ENCODE measurements at places on chromosomes 2 and 18. TPM values are rescaled to one million over a fixed set of nuclear protein-coding genes. Genes with fewer than 3 reads are reported as not detected.

- DNase-seq = no peak
- H3K36me3 ChIP-seq = no peaks in the 10 kb centered on the region
- no peak overlapping the region for H3K27ac ChIP-seq
- no peaks in the 10 kb centered on the region for H3K27me3 ChIP-seq
- no peaks in the 10 kb centered on the region for H3K4me1 ChIP-seq
These were observed 10.7 kb upstream of the FAM136A start for GRCh38 chr2:70312560-70312959.

DNA sequence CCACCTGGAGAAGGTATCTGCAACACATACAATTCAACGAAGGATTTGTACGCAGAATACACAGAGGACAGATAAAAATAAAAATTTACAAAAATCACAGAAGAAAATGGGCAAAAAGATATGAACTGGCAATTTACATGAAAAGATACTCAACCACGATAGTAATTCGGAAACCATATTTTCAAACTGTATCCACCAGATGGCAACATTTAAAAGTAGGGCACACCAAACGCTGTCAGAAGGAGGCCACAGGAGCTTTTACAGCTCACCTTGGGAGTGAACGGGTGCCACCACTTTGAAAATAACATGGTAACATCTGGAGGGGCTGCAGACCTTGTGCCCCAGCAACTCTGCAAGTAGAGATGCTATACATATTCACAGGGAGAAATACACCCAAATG is 9.8 kb downstream of the KIF1A start:
- no peaks in the 10 kb centered on the region for H3K36me3 ChIP-seq
- DNase-seq = no peak
- H3K4me3 ChIP-seq = no peak overlapping the region
- H3K27ac ChIP-seq = no peak overlapping the region
- no peaks in the 10 kb centered on the region for H3K27me3 ChIP-seq

Gene ASB18
- not detected for total RNA-seq

Gene CAPN13
- total RNA-seq = not detected

DNA sequence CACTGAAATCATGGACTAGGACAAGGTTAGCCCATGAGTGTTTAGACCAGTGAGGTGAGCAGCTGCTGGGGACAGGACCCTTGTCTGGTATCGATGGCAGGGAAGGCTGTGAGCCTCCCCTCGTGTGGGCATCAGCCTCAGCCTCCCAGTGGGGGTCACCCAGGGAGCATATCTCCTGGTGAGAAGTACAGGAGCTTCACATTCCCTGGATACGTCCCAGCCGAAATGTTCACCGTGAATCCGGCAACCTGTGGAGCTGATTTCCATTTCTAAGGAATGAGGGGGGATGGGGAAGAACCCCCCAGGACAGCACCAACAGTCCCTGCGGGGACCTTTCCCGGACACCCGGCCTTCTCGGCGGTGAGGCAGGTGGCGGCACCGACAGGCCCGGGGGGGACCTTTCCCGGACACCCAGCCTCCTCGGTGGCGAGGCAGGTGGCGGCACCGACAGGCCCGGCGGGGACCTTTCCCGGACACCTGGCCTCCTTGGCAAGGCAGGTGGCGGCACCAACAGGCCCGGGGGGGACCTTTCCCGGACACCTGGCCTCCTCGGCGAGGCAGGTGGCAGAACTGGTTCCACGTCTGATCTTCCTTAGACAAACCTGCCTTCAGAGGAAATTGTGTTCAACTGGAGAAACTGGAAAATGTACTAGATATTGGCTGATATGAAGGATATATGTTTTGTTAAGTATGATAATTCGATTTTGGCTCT is 21.2 kb downstream of the RTP5 start:
- DNase-seq = peak; percentile 30
- no peaks in the 10 kb centered on the region for H3K27me3 ChIP-seq
- no peak overlapping the region for H3K27ac ChIP-seq
- no peaks in the 10 kb centered on the region for H3K36me3 ChIP-seq

Gene CFAP65
- total RNA-seq = not detected

Gene MEP1B
- total RNA-seq = not detected

Gene LYG2
- not detected for total RNA-seq

- no peaks in the 10 kb centered on the region for H3K36me3 ChIP-seq
- H3K4me3 ChIP-seq = no peak overlapping the region
- no peaks in the 10 kb centered on the region for H3K4me1 ChIP-seq
- peak; percentile 86 for DNase-seq
- no peak overlapping the region for H3K27ac ChIP-seq
These were observed 23.7 kb downstream of the CRACDL start for GRCh38 chr2:98912221-98912851.

Gene TDRD15
- 0.15 TPM for total RNA-seq

DNA sequence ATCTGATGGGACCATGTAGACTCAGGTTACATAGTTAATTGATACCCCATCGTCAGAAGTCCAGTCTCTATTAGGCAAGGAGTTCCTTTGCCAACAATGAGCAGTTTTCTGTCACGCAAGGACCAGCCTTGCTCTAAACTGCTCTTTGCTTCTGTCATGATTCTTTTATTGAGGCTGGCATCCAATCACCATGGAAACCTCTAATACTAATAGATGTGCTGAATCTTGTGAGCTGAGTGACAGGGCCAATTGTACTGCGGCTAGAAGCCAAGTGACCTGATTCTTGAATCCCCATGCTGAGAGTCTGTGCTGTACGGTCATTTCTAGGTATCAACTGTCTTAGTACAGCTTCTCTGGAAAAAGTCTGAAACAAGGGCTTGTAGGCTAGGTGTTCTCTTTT is 395.6 kb downstream of the RND3 start:
- DNase-seq = no peak
- H3K4me1 ChIP-seq = no peaks in the 10 kb centered on the region
- no peak overlapping the region for H3K4me3 ChIP-seq
- H3K27ac ChIP-seq = no peak overlapping the region
- no peaks in the 10 kb centered on the region for H3K27me3 ChIP-seq
- H3K36me3 ChIP-seq = no peaks in the 10 kb centered on the region

- H3K4me3 ChIP-seq = no peak overlapping the region
- H3K27ac ChIP-seq = no peak overlapping the region
- no peak for DNase-seq
- H3K36me3 ChIP-seq = no peaks in the 10 kb centered on the region
- H3K4me1 ChIP-seq = no peaks in the 10 kb centered on the region
- H3K27me3 ChIP-seq = no peaks in the 10 kb centered on the region
These were observed 122.3 kb upstream of the RAB6C start for GRCh38 chr2:129857200-129857599.

Gene RBKS
- 4.4 TPM for total RNA-seq

DNA sequence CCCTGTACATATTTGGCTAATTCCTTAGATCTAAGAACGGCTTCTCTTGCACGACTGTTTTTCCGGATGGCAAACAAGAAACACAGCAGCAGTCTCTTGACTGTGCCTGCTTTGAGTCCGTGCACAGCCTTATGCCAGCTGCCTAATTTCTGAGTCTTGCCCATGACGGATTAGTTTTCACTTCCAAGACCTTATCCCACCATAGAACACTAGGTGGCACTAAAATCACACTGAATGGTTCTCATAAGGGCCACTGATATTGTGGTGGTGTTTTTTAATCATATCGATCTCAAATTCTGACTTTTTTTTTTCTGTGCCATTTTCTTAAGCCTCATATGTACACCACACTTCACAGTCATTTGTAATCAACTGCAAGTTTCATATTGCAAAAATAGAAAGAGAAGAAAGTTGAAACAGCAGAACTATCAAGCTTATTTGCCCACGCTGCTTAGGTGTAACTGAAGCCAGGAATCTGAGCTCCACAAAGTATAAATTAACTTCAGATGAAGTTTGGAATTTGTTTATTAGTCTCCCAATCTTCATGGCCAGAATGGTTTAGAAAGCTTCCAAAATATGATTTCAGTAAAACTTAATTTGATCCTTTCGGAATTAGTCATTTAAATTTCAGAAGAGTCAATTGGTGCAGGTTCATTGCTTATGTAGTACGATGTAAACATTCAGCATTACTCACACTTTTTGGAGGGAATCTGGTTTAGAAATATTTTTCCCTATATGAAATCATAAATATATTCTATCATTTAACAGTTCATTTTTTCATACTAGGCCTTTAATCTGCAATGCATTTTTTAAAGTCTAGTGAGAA is 45.5 kb upstream of the SCN7A start:
- no peak for DNase-seq
- no peaks in the 10 kb centered on the region for H3K4me1 ChIP-seq
- no peaks in the 10 kb centered on the region for H3K36me3 ChIP-seq

GRCh38 chr2:26913606-26913998 is 56.8 kb upstream of the MAPRE3 start:
- H3K4me3 ChIP-seq = no peak overlapping the region
- H3K27ac ChIP-seq = no peak overlapping the region
- no peaks in the 10 kb centered on the region for H3K36me3 ChIP-seq

- H3K27ac ChIP-seq = no peak overlapping the region
- H3K4me3 ChIP-seq = no peak overlapping the region
- no peaks in the 10 kb centered on the region for H3K27me3 ChIP-seq
- H3K36me3 ChIP-seq = no peaks in the 10 kb centered on the region
- H3K4me1 ChIP-seq = peaks cover 2% of the 10 kb centered on the region
These were observed 79.3 kb upstream of the GLI2 start for GRCh38 chr2:120656273-120656950.

- no peak overlapping the region for H3K27ac ChIP-seq
- DNase-seq = no peak
- H3K27me3 ChIP-seq = no peaks in the 10 kb centered on the region
- no peak overlapping the region for H3K4me3 ChIP-seq
- no peaks in the 10 kb centered on the region for H3K4me1 ChIP-seq
These were observed 2.2 kb downstream of the MYT1L start for GRCh38 chr2:2328848-2329247.

Gene SCN7A
- 5.0 TPM for total RNA-seq

DNA sequence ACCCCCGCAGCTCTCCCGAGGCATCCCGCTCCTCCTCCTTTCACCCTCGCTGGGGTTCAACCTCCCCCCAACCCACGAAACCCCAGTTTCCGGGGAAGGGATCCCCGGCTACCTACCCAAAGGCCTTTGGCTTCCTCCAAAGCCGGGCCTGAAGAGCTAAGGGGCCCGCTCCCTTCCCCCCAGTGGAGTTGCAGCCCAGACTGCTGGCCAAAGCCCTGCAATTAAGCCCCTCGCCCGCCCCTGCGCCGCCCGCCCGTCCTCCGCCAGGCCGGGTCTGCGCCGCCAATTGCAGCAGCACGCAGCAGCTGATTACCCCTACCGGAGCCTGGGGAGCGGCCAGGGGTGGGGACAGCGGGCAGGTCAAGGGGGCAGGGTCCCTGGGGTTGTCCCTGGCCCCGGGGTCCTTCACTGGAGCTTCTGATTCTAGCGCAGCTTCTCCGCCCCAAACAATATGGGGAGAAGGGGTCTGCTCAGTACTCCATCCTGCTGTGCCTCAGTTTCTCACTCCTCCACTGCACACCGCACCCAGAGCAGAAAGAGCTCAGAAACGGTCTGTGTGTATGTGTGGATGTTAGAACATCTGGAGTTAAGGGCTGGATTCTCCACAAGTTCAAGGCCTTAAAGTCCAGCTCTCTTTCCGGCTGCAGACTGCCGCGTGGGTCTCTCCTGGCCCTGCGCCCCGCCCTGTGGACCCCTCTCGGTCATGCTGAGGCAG is 16.9 kb downstream of the WNT10A start:
- no peak overlapping the region for H3K27ac ChIP-seq
- DNase-seq = no peak
- H3K36me3 ChIP-seq = no peaks in the 10 kb centered on the region
- H3K4me3 ChIP-seq = no peak overlapping the region
- H3K27me3 ChIP-seq = no peaks in the 10 kb centered on the region

- H3K4me1 ChIP-seq = peaks cover 4% of the 10 kb centered on the region
- DNase-seq = peak; percentile 59
- no peaks in the 10 kb centered on the region for H3K27me3 ChIP-seq
- H3K36me3 ChIP-seq = no peaks in the 10 kb centered on the region
- H3K4me3 ChIP-seq = no peak overlapping the region
- H3K27ac ChIP-seq = no peak overlapping the region
These were observed 48.5 kb upstream of the FOSL2 start for GRCh38 chr2:28343971-28344715.

GRCh38 chr18:27278131-27278530 is 93.0 kb upstream of the CHST9 start:
- H3K4me1 ChIP-seq = no peaks in the 10 kb centered on the region
- H3K27ac ChIP-seq = no peak overlapping the region
- no peaks in the 10 kb centered on the region for H3K36me3 ChIP-seq
- no peaks in the 10 kb centered on the region for H3K27me3 ChIP-seq
- H3K4me3 ChIP-seq = no peak overlapping the region
- DNase-seq = no peak

DNA sequence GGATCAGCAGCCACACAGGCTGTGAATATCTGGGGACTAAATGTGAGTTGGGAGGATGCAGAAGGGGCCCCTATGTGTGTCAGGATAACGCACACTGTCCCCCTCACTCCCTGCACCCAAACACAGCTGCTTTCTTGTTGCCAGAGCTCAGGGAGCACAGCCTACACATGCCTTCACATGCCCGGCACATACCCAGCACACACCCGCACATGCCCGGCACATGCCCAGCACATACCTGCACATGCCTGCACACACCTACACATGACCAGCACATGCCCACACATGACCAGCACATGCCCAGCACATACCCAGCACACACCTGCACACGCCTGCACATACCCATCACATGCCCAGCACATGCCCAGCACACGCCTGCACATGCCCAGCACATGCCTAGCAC is 75.6 kb downstream of the TPO start:
- no peak overlapping the region for H3K4me3 ChIP-seq
- no peak for DNase-seq
- no peak overlapping the region for H3K27ac ChIP-seq
- no peaks in the 10 kb centered on the region for H3K4me1 ChIP-seq

Gene DUSP19
- 7.1 TPM for total RNA-seq

Gene REG3G
- total RNA-seq = 0.96 TPM

GRCh38 chr2:16385341-16385740 is 280.3 kb downstream of the CYRIA start:
- no peaks in the 10 kb centered on the region for H3K4me1 ChIP-seq
- H3K27ac ChIP-seq = no peak overlapping the region
- no peaks in the 10 kb centered on the region for H3K36me3 ChIP-seq
- no peak for DNase-seq
- no peak overlapping the region for H3K4me3 ChIP-seq

GRCh38 chr18:22168360-22168921 is 948 bp upstream of the GATA6 start:
- no peaks in the 10 kb centered on the region for H3K4me1 ChIP-seq
- H3K4me3 ChIP-seq = peak overlapping the region; percentile 62
- DNase-seq = no peak
- peak overlapping the region; percentile 93 for H3K27ac ChIP-seq
- H3K36me3 ChIP-seq = peaks cover 7% of the 10 kb centered on the region

Gene SGO2
- 1.7 TPM for total RNA-seq

Gene FAM228A
- 3.9 TPM for total RNA-seq
